GOT3 (cell line): ENCODE measurements at places on chromosomes 13 and 19.

- no peak for DNase-seq
Observed at GRCh38 chr13:93243375-93244063, 16.9 kb downstream of the GPC6 start.

DNA sequence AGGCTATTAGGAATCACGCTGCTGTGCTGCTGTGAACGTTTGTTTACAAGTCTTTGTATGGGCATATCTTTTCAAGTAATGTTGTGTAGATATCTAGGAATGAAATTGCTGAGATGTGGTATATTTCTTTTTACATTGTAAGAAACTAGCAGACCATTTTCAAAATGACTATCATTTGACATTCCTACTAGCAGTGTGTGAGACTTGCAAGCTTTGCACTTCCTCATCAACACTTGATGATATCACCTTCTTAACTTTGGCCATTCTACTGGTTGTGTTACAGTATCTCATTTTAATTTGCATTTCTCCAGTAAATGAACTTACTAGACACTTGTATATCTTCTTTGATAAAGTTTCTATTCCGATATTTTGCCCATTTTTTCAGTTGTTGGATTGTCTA is 12.1 kb downstream of the METTL21C start:
- DNase-seq = no peak

GRCh38 chr13:110714797-110715394 is 1.4 kb downstream of the ING1 start:
- DNase-seq = no peak

DNA sequence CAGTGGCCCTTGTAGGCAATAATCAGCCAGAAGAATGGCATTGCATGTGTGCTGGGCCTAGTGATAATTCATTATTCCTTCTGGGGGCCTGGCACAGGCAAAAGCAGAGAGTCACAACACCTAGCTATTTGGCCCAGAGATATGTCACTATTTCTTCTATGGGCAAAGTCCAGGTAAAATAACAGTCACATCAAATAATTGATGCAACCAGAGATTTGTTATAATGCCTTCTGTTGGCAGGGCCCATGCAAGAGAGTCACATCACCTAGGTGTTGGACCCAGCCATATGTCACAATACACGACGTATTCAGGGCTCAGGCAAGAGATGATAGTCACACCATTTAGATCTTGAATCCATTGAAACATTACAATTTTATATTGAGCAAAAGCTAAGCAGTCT is 66.1 kb downstream of the ZNF726 start:
- DNase-seq = no peak

GRCh38 chr19:43699506-43700394 is 16.1 kb upstream of the IRGC start:
- DNase-seq = no peak
